ENCODE measurements at places on chromosomes 7 and 10.

GRCh38 chr7:24500599-24500998, 72.7 kb upstream of the PALS2 start:
- no peak for DNase-seq

GRCh38 chr7:74092964-74093471, 9.4 kb downstream of the LIMK1 start:
- DNase-seq: peak; percentile 42

DNA sequence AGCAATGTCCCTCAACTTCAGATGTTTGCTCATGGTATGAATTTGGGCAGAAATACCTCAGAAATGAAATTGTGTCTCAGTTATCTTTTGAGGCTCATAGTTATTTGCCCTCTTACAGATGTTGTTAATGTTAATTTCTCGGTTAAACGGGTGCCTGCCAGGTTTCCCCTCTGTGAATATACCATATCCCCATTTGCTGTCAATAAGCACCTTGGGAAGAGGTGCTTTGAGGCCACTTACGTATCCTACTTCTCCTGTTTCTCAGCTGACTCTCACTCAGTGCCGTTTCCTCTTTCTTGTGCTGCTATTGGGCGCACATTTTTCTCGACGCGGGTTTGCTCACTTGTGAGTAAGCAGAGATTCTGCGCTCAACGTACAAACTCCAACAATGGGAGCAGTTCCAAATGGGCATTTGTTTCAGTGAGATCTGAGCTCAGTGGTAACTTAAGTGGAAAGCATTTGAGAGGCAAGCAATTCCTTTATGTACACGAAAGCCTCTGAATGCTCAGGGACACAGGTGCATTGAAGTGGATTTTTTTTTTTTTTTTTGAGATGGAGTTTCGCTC, 34.8 kb upstream of the JAKMIP3 start:
- DNase-seq: no peak

DNA sequence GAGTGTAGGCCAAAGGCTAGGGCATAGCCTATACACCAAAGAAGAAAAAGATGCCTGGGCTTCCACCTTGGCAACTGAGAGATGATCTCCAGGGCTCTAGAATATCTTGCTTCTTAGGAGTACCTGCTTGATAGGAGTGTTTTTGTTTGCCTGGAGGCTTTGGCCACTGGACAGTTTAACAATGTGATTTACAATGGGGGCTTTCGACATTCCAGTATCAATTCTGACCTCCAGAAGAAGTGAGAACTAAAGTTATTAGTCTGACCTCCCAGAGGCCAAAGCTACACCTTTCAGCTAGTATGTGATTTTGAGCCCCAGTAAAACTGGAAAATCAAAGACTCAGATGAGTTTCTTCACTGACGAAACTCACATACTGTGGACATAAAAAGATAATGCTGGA, 96.1 kb downstream of the JMJD1C start:
- no peak for DNase-seq

DNA sequence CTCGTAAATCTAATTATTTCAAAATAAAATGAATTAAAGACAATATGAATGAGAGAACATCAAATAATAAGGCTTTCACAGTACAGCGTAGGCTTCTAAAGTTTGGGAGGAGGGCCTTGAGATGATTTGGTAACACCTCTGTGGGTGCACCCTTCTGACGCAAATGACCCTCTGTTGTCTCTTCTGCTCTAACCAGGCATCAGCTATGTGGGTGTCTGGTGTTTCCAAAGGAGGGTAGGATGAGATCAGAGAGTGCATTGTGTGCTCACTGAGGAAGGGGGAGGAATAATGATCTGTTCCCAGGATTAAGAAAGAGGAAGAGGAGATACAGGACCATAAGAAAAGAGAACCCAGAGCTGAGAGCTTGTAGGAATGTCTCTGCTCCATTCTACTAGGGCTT, 420.4 kb downstream of the SDK1 start:
- no peak for DNase-seq

DNA sequence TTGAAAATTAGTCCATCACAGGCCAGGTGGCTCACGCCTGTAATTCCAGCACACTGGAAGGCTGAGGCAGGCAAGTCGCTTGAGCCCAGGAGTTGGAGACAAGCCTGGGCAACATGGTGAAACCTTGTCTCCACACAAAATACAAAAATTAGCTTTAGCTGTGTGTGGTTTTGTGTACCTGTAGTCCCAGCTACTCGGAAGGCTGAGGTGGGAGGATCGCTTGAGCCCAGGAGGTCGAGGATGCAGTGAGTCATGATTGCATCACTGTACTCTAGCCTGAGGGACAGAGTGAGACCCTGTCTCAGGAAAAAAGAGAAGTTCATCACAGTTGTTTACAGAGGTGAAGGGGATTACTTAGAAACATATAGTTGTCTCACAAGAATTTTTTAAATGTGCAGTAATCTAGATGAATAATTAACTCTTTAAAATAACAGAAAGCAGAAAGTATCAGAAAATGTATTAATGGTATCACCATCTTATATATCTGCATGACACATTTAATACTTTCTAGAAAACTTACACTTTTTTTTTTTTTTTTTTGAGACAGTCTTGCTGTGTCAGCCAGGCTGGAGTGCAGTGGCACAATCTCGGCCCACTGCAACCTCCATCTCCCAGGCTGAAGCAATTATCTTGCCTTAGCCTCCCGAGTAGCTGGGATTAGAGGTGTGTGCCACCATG, 8.9 kb downstream of the LCOR start:
- DNase-seq: peak; percentile 51

GRCh38 chr10:18157881-18158280, 17.7 kb downstream of the CACNB2 start:
- peak; percentile 37 for DNase-seq

DNA sequence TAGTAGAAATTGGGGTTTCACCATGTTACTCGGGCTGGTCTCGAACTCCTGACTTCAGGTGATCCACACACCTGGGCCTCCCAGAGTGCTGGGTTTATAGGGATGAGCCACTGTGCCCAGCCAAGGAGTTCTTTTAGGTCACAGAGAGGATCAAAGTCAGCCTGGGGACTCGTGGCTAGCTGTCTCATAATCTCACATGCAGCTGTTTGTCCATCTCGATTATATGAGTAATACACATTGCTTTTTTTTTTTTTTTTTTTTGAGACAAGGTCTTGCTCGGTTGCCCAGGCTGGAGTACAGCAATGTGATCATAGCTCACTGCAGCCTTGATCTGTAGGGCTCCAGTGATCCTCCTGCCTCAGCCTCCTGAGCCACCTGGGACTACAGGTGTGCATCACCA, 2.2 kb downstream of the IFT22 start:
- no peak for DNase-seq

GRCh38 chr7:11082552-11083213, 109.0 kb downstream of the PHF14 start:
- peak; percentile 27 for DNase-seq

- DNase-seq: peak; percentile 83
Observed at GRCh38 chr7:140165422-140165821, 11.4 kb downstream of the KDM7A start.

DNA sequence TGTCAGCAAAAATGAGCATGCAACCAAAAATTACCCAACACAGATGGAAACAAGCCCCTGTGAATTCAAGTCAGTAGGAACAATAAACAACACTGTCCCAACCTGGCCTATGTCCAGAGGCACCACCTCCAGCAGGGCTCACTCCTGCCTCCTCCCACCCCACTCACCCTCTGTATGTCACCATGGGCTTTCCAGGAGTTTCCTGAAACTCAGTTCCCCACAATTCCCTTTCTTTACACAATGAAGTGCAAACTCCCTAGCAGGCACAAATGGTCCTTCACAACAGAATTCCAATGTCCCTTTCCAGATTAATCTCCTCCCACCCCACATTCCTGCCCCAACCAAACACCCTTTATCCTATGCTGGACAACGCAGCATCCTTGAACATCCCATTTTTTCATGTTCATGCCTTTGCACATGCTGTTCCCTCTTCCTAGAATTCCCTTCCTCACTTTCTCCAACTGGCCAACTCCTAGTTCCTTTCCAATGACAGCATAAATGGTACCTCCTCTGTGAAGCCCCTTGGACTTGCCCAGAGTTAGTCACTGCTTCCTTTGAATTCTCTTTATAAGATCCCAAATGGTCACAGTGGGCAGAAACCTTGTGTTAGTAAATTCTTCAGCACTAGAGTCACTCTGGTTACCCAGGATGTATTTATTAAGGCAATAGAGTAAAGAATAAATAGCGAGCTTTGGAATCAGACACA, 157.5 kb downstream of the SLIT1 start:
- DNase-seq: peak; percentile 74

- DNase-seq: peak; percentile 66
Observed at GRCh38 chr7:139777948-139778841, at the start of gene HIPK2. Gene HIPK2 (minus strand): TSS chr7:139777998. CDS start chr7:139777623, 375 bp downstream.

Measured in EH (cell line).